ENCODE measurements at places on chromosomes 12 and 14.

DNA sequence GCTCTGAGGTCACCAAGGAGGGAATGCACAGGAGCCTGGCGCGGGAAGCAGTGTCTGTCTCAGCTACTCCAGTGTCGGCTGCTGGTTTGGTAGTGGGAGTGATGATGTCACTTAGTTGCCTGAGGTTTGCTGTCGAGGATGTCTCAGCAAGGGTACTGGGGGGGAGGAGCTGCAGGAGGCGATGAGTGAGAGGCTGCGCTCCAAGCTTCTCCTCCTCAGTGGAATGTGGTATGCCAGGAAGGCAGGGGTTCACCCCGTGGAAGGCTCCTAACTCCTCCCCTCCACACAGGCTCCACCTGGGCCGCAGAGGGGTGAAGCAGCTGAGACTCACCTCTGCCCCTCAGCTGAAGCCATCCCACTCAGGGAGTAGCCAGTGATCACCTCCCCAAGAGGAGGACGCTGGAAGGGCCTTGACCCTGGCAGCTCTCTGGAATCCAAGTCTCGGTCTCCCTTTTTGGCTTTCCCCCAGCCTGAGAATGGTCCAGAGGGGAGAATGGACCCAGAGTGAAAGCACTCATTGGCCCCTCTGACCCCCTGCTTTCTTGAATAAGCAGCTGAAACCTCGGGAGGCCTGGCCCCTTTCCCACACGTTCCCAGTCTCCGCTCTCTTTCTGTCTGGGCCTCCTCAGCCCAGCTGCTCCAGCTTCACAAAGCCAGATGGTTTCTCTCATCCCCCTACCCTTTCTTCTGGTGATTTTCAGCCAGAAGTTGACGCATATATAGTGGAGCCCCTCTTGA is 178.9 kb upstream of the FKBP4 start:
- DNase-seq, result no peak

DNA sequence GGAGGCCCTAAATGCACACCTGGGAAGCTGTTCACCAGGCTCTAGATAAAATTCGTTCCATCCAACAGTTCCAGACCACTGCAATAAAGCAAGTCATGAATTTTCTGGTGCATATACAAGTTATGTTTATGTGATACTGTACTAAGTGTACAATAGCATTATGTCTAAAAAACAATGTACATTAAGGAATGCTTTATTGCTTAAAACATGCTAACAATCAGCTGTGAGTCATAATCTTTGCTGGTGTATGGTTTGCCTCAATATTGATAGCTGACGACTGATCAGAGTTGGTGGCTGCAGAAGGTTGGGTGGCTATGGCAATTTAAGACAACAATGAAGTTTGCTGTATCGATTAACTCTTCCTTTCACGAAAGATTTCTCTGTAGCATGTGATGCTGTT is 52.3 kb downstream of the ATG14 start:
- no peak for DNase-seq

DNA sequence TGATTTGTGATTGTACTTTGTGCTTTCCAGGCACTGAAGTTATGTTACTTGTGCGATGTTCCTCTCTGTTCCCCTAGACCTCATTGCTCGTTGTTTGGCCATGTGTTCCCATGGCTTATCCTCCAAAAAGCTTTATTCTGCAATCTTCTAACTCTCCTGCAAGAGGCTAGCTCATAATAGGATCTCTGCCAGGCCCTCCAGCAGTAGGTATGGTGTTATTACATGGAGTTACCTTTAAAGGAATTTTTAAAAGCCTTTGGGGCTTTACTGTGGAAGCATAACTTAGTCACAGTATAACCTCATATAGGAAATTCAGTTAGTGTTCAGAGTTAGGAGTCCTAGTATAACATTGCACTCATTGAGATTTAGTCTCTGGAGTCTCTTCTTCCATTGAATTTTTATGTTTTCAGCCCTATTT is 292.3 kb downstream of the RAD51B start:
- DNase-seq, result no peak

- no peak for DNase-seq
Measured at GRCh38 chr12:69685810-69686209, 13.3 kb downstream of the BEST3 start.

DNA sequence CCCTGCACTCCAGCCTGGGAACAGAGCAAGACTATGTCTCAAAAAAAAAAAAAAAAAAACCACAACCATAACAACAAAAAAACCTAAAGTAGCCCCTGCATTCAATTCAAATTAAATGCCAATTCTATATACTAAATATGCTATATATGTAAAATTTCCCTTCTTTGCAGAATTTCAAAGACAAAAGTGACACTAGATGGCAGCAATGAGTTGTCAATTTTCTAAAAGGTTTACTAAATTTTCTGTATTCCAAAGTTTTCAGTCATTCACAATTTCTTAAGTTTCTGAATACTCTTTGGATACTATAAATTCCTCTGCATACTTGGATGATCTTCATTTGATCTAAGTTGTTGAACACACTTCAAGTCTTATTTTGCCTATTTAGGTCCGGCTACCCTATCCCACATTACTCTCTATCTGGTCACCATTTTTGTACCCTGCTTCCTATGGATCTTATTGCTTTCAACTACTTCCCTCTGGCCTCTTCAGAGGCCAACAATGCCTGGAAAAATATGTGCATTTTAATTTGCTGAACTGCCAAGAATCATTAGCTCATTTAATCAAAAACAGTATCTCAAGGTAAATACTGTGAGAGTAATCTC is 27.9 kb downstream of the HNRNPC start:
- no peak for DNase-seq

GRCh38 chr12:49201595-49202295 is 12.9 kb upstream of the TUBA1A start:
- DNase-seq, result no peak

GRCh38 chr12:87661786-87662377 is 367.3 kb downstream of the C12orf50 start:
- DNase-seq, result no peak

DNA sequence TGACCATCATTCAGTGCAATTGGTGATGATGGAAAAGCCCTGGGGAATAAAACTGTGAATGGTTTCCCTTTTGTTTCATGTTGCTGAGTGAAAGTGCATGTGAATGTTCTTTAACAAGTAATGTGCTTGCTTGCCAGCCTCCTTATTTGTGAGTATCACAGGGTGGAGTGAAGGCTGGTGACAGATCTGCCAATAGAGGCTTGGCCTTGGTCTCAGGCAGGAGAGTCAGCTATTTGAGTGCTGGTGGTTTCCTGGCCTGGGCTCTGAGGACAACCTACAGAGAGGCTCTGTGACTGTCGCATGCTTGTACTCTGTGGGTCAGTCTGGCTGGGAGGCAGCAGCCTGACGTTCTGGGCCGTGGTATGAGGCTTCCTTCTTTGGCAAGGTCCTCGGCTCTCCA is 20.7 kb downstream of the KRT85 start:
- DNase-seq, result no peak

DNA sequence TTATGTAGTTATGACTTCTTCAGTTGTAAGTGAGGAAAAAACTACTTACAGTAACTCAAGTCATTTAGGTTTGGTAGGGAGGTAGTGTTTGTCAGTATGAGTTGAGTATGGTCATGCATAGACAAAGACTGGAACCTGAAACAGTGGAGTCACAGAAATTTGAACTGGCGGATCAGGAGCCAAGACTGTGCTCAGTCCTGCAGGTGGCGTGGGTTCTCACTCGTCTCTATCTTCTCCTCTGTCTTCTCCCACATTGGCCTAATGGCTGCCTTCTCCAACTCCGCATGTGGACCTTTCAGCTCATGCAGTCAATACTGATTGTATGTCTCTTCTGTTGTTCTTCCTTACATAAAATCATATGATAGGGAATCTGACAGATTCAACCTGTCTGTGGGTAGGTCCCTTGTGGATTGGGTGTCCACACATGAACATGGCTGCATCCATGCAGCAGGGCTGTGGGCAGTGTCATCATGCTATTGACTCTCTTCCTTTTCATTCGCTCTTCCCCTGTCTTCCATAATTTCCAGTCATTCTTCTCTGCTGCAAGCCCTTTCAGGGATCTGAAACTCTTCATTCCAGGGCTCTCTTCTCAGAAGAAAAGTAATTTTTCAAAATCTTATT is 78.8 kb upstream of the NEDD1 start:
- no peak for DNase-seq

- DNase-seq, result no peak
Measured at GRCh38 chr14:24235804-24236688, 3.3 kb downstream of the GMPR2 start.

- DNase-seq, result no peak
Measured at GRCh38 chr12:622416-622815, 40.8 kb downstream of the NINJ2 start.

All from stimulated activated CD8-positive, alpha-beta memory T cell treated with anti-CD3 and anti-CD28 coated beads, Interleukin-2, amount 100 ng/mL, for 1 hour (primary cell).